ENCODE measurements at places on chromosomes 2 and 18. TPM values are rescaled to one million over a fixed set of nuclear protein-coding genes. Genes with fewer than 3 reads are reported as not detected.

Gene CRYGD
- polyA plus RNA-seq: not detected

Gene RESP18
- not detected for polyA plus RNA-seq

Gene FAM98A
- 62.5 TPM for polyA plus RNA-seq

Gene RALB
- 37.2 TPM for polyA plus RNA-seq

Gene CCDC74B
- polyA plus RNA-seq: 14.5 TPM

Gene CNNM3
- 14.7 TPM for polyA plus RNA-seq

Gene GPR45
- not detected for polyA plus RNA-seq

Gene SNORC
- 1.3 TPM for polyA plus RNA-seq

Gene ANO7
- polyA plus RNA-seq: 0.81 TPM

Gene M1AP
- polyA plus RNA-seq: 0.03 TPM

Gene NT5C1B
- polyA plus RNA-seq: not detected

Gene ECEL1
- not detected for polyA plus RNA-seq

Gene GAL3ST2
- 0.15 TPM for polyA plus RNA-seq

Gene STK16
- 57.6 TPM for polyA plus RNA-seq

Gene ZNF519
- 2.2 TPM for polyA plus RNA-seq

Gene AFF3
- 0.36 TPM for polyA plus RNA-seq

Gene SLC40A1
- polyA plus RNA-seq: 2.1 TPM

Gene EPB41L3
- polyA plus RNA-seq: 0.15 TPM

Gene LOXHD1
- polyA plus RNA-seq: not detected

Gene TRIM43
- polyA plus RNA-seq: 0.23 TPM

Gene SP110
- polyA plus RNA-seq: 10.4 TPM

Gene ZSWIM2
- polyA plus RNA-seq: 0.05 TPM

Gene POTEJ
- not detected for polyA plus RNA-seq

Gene EFHD1
- polyA plus RNA-seq: 0.05 TPM

Gene FOXD4L1
- polyA plus RNA-seq: 0.13 TPM

Gene ACAA2
- 34.9 TPM for polyA plus RNA-seq

Gene C2orf80
- not detected for polyA plus RNA-seq

Gene REL
- polyA plus RNA-seq: 0.96 TPM

Gene KIAA2012
- polyA plus RNA-seq: 0.11 TPM

Gene RAX
- not detected for polyA plus RNA-seq

Gene AGXT
- not detected for polyA plus RNA-seq

Gene IGFBP5
- 156 TPM for polyA plus RNA-seq

Gene LBH
- polyA plus RNA-seq: 22.8 TPM

Gene DLX1
- polyA plus RNA-seq: 0.07 TPM

Gene XIRP2
- 0.02 TPM for polyA plus RNA-seq

Data from SK-N-SH (cell line).